Cardiac muscle cell (in vitro differentiated cells and primary cell): ENCODE measurements at places on chromosomes 6 and 20. TPM values are rescaled to one million over a fixed set of nuclear protein-coding genes. Genes with fewer than 3 reads are reported as not detected.

Gene BNIP5
- polyA plus RNA-seq = not detected in 2 replicates

Gene PKIB
- polyA plus RNA-seq = 71.4 and 85.8 TPM in 2 replicates

Gene LRFN2
- not detected in 2 replicates for polyA plus RNA-seq

Gene IMPG1
- 0.84 TPM in 1 of 2 replicates, not detected in the other for polyA plus RNA-seq

Gene APOBEC2
- polyA plus RNA-seq = 107 and 156 TPM in 2 replicates

Gene RNF144B
- 0.48 and 0.60 TPM in 2 replicates for polyA plus RNA-seq

Gene ADISSP
- polyA plus RNA-seq = 38.5 and 45.3 TPM in 2 replicates

Gene TRMT6
- polyA plus RNA-seq = 12.9 TPM in 2 replicates

Gene DDRGK1
- polyA plus RNA-seq = 48.1 and 81.6 TPM in 2 replicates

Gene SYNJ2
- 2.1 and 2.8 TPM in 2 replicates for polyA plus RNA-seq

Gene CLDN20
- 0.19 and 0.44 TPM in 2 replicates for polyA plus RNA-seq

Gene CALHM4
- polyA plus RNA-seq = not detected in 2 replicates

Gene MEI4
- polyA plus RNA-seq = 0.15 and 0.64 TPM in 2 replicates

Gene GJA10
- polyA plus RNA-seq = not detected in 2 replicates

Gene HLA-DRB5
- 0.15 TPM in 1 of 2 replicates, not detected in the other for polyA plus RNA-seq

Gene LY6G6C
- polyA plus RNA-seq = 0.24 TPM in 1 of 2 replicates, not detected in the other

Gene CRISP3
- not detected in 2 replicates for polyA plus RNA-seq

Gene FAM83C
- not detected in 2 replicates for polyA plus RNA-seq
